WTC11 (cell line): ENCODE measurements at places on chromosomes 1 and 21.
A peak's percentile ranks its signal among the peaks of the same experiment; 100 is the strongest.

DNA sequence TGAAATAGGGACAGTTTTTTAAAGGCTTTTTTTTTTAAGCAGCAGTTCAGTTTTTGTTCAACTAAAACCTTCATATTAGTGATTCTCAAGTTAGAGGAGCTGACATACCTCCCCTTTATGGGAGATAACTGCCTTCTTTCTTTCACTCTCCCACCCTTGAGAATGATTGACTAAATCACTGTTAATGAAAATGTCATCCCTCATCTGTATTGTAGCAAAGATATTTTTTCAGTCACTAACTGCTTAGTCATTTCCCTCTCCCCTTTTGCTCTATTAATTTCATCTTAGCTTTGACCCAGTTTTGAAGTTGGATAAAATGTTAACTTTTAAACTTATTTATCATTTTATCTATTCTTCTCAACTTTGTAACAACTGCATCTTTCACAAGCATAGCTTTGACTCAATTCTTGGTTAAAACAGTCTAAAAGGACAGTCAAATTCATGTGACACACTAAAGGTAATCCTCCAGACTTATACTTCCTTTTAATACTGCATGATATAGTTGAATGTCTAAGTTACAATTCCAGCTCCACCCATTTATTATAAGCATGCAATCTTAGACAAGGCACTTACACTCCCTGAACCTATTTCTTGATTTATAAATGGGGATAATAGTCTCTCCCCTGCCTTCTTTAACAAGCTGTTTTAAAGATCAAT, 17.1 kb downstream of the CAPZA1 start:
- no peak for DNase-seq

DNA sequence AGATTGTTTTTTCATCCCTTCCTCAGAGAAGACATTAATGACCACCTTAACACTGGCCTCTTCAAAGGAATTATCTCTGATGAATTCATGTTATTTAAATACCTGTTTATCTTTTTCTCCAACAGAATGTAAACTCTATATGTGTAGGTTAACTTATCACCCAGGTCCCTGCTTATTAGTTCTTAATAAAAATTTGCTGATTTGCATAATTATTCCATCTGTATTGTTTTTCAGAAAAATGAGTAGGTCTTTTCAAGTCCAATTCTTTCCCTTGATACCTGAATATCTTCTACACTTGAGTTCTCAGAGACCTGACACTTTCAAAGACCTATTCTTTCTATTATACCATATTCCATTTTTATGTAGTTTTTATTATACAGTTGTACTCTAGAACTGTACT, 886.7 kb upstream of the TMPRSS15 start:
- no peak for DNase-seq

- DNase-seq: no peak
Measured at GRCh38 chr21:36452281-36452825, 27.6 kb downstream of the CLDN14 start.

DNA sequence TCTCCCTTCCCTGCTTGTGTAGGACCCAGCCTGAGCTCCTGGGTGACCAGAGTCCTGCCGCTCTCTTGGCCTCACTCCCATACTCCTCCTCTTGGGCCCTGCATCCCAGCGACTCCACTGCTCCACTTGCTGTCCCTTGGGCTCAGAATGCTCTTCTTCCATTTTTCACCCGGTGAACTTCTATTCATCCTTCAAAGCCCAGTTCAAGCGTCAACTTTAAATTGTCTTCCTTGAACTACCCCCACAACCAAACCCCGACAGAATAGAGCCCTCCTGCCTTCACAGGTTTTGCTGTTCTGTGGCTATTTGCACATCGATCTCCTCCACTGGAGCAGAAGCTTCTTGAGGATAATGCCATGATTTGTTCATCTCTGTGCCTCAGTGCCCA, 215.4 kb upstream of the EDN2 start:
- DNase-seq: no peak

DNA sequence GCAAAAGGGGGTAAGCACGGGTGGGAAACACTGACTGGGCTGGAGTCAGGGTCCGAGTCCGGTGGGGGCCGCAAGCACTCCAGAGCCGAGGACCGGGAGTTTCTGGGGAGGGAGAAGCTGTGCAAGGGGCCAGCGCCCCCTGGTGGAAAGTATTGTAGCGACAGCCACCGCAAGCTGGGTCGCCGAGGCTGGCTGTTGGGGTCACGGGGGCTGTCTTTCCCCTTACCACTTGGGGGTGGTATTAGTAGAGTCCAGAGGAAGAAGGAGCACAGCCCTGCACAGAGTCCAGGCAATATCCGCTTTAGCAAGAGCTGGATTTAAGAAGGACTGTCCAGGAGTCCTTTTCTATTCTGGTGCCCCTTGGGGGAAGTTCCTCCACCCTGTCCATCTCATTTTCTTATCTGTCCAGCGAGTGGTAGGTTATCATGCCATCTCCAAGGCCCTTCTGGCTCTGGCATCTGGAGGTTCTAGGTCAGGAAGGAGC, 17.9 kb upstream of the ETV3 start:
- peak; percentile 93 for DNase-seq

GRCh38 chr1:150555198-150555970, 6.2 kb downstream of the ADAMTSL4 start:
- no peak for DNase-seq

- no peak for DNase-seq
Measured at GRCh38 chr1:175814885-175815284, 71.5 kb upstream of the TNR start.

DNA sequence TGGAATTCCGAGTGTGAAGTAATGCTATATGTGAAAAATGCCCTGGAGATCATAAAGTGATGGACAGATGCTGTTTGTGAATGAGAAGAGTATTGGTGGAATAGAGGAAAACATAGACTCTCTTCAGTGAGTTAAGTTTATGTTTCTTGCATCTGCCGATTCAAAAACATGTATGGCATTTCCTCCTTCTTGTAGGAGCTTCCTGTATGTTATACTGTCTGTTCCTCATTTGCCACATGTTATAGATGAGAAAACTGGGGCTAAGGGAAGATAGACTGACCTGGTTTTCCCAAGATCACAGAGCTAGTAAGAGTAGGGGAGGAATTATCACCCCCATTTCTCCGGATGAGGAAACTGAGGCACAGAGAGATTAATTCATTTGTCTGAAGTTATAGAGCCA, 41.1 kb upstream of the IL20 start:
- DNase-seq: no peak

DNA sequence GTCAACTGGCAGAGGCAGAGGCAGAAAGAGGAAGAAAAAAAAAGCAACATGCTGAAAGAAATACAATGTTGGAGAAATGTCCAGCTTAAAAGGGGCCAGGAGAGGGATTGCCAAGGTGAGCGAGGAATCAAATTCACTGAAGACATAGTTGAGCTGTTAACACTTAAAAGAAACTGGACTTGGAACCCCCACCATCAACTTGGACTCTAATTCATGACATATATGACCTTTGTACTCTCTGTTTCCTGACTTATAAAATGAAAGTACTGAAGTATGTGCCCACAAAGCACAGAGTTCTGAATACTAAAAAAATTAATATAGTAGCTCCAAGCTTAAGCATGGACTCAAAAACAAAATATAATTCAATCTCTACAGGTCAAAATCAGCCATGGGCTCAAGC, 16.1 kb downstream of the PRR9 start:
- DNase-seq: no peak

DNA sequence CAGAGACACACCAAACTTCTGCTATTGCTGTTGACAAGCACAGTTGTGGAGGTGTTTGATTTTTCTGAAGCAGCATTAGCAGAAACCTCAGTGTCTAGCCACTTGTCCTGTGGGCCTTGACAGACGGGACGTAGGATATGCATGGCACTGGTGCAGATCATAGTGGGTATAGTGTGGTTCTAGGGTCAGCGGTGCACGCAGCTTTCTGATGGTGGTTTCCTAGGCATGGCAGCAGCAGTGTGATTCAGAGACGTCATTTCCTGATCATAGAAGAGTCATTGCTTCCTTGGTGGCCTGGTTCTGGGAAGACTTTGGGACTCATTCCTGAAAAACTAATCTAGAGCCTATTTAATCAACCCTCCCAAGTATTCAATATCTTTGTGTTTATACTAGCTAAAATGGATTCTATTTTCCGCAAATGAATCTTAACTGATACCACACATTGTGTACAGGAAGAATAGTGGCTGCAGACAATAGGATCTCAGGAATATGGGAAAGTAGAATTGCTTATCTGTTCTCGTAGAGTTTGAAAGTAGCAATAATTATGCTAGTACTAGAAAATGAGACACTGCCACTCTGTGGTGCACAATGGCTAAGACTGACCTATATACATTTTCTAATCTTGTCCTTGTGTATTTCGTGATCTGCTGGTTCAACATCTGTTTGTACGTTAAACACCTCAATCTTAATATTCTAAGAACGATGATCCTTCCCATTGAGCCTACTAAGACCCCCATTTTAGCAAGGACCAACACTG, 2.8 kb upstream of the USP1 start:
- no peak for DNase-seq

- DNase-seq: no peak
Measured at GRCh38 chr1:162206300-162206699, 136.8 kb downstream of the NOS1AP start.

DNA sequence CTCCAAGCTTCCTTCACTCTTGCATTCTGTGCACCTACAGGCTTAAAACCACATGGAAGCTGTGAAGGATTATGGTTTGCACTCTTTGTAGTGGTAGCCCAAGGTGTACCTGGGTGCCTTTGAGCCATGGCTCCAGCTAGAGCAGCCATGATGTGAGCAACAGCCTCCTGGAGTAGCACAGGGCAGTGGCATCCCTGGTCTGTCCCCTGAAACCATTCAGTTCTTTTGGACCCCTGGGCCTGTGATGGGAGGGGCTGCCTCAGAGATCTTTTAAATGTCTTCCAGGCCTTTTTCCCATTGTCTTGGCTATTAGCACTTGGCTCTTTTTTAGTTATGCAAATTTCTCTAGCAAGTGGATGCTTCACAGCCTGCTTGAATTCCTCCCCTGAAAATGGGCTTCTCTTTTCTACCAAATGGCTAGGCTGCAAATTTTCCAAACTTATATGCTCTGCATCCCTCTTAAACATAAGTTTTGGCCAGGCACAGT, 47.4 kb downstream of the CLCA4 start:
- no peak for DNase-seq

DNA sequence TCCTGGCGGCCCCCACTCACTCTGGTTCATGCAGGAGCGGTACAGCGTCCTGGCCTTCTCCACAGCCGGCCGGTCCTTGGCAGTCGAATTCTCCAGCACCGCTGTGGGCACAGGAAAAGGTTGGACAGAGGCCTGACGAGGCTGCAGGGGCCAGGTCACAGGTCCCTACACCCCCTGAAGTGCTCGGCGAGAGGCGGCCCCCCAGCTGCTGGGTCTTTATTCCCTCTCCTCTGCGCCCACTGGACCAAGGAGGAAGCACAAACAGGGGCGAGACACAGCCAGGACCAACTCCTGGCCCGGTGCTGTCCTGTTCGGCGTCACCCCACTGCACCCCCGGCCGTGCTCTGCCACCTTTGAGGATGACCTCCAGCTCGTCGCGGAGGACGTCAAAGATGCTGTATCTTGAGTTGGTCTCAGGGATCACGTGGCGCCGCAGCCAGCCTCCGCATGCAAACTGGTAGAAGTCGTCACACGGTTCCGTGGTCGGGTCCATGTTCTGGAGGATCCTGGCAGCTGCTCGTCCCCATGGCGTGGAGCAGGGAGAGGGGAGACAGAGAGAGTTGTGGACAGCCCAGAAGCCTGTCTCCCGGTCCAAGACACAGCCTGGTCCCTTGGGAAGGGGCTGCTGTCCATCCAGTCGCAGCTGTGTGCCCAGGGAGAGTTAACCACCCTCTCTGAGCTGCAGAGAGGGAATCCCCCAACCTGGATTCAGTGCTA, 22.9 kb downstream of the PRXL2B start:
- peak; percentile 9 for DNase-seq

DNA sequence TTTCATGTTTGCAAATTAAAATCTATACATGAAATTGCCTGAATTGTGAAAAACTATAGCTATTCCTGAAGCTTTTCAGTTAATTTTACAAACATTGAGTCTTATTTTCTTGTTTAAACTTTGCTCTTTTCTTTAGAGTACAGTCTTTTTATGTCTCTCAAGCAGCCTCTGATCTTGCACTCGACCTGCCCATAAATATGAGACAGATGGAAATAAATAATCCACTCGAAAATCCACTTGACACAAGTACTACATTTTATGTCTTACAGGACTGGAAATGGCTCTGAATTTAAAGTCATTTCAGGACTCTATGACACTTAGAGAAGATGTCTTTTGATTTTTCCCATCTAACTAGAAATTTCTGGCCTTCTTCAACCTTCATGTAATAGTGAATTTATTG, 283.8 kb downstream of the USP25 start:
- no peak for DNase-seq

DNA sequence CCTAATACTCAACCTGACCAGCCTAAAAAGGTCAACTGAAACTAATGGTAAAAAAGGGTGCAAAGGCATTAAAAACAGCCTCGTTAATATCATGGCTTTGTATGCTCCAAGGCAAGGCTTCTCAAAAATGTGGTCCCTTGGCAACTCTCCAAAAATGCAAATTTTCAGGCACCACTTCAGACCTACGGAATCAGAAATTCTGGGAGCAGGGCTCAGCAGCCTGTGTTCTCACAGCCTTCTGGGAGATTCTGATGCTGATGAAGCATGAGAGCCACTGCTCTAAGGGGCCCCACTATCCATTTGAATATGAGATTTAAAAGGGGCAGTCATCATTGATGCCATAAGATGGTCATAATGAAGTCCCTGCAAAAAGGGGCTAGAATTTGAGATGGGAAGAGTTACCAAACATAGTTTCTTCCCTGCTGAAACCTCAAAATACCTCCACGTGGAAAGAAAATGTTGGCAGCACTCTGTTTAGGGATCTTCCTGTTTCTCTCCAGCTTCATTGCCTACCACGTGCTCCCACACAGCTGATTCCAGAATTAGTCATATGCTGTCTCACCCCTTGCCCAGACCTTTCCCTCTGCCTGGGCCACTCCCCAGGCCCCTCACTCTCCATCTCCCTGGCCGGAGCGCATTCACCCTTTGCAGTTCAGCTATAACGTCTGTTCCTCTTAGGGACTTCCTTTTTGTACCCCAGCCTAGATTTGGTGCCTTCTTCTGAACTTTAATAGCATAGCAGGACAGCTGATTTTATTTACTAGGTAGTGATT, 46.7 kb downstream of the PHC2 start:
- no peak for DNase-seq

- no peak for DNase-seq
Measured at GRCh38 chr1:201966171-201966570, 10.9 kb downstream of the TIMM17A start.

DNA sequence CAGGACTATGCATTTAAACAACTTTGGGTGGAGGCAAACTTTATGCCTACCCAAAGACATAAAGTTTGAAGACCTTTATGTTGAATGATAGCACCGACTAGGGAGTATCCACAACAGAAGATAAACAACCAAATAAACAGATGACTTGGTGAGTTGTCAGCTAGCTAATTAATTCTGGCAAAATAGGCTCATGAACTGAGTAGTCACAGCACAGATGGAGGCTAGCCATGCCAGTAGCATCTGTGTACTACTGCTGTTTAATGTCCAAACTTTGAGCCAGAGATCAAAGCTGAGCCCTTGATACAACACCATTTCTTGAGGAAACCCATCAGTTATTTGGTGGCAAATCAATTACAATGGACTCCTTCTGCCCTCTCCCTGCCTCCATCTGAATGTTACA, 40.3 kb upstream of the CCDC190 start:
- no peak for DNase-seq

- DNase-seq: no peak
Measured at GRCh38 chr1:160634543-160635491, 12.0 kb downstream of the SLAMF1 start.

- no peak for DNase-seq
Measured at GRCh38 chr1:38153778-38154470, 107.3 kb upstream of the POU3F1 start.

GRCh38 chr21:45326169-45326851, 38.6 kb upstream of the POFUT2 start:
- DNase-seq: no peak
